ENCODE measurements at places on chromosomes 5 and 9.

DNA sequence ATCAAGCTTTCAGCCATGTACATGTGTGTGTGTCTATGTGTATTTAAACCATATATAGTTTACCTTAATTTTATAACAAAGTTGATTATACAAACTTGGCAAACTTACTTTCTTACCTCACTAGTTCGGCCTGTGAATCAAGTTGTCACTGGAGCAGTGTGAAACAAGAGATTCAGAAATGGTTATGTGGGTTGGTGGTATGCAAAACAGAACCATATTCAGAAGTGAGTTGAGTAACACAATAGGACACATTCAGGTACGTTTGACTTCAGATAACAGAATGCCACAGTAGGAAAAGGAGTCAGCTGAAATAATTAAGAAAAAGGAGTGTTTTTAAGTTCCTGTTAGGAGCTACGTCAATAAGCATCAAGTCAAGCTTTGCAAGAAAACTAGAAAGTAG is 21.5 kb downstream of the XPA start:
- DNase-seq, result no peak

GRCh38 chr5:3394891-3395599 is 200.6 kb upstream of the IRX1 start:
- no peak for DNase-seq

DNA sequence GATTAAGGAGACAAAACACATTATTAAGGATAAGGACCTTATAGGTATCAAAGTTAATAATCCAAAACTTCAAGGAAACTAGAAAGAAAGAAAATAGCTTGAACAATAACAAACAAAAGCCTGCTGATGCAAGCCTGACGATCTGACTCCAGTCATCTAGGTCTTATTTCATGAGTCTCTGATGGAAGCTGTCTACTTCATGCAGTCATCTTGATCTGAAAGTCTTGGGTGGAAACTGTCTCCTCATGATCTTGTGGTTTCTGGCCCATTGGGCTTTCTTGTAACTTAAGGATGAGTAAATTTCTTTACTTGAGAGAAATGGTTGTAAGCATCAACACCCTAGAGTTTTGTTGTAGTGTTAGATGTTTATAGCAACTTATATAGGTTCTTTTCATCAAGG is 20.6 kb upstream of the PSIP1 start:
- no peak for DNase-seq

- DNase-seq, result no peak
Measured at GRCh38 chr5:174423558-174423957, 300.8 kb upstream of the MSX2 start.

- DNase-seq, result no peak
Measured at GRCh38 chr5:169416583-169417196, 115.8 kb upstream of the SLIT3 start.

- DNase-seq, result no peak
Measured at GRCh38 chr5:78777901-78778300, 129.3 kb upstream of the LHFPL2 start.

- DNase-seq, result peak; percentile 67
Measured at GRCh38 chr9:126397056-126397455, 70.4 kb downstream of the MVB12B start.

- DNase-seq, result no peak
Measured at GRCh38 chr9:132748450-132748849, 78.2 kb downstream of the GTF3C4 start.

GRCh38 chr5:67170767-67171166 is 25.8 kb downstream of the CD180 start:
- no peak for DNase-seq

GRCh38 chr5:21765406-21765805 is 1087.7 kb downstream of the CDH12 start:
- DNase-seq, result no peak

DNA sequence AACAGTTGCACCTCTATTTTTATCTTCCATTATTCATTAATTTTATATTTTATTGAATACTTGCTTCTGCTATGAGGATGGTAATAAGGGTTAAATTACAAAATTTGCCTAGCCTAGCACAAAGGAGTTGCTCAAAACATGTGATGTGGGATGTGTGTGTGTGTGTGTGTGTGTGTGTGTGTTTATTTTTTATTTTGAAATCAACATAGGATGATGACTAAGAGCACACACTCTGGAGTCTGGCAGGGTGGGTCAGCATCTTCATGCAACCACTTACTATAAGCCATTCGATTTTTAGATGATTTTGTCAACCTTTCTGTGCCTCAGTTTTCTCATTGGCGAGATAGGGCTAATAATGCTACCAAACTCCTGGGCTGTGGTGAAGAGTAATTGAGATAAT is 57.7 kb upstream of the MAMDC2 start:
- no peak for DNase-seq

GRCh38 chr5:133665571-133665970 is 53.2 kb upstream of the FSTL4 start:
- DNase-seq, result no peak

DNA sequence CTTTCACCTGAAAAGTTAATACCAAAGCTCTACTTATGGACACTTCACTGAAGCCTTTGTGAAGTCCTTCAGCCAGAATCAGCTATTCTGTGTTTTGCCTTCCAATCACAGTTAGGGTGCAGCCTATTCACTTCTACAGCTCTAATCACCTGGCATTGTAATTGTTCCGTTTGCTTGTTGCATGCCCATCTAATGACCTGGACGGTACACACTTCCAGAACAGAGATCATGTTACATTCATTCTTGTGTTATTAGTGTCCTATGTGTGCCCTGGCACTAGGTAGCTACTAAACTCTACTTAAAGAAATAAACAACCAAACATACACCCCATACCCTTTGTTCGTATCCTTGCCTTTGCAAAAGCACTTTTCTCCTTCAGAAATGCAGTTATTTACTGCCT is 1162.9 kb upstream of the WWC1 start:
- no peak for DNase-seq

- no peak for DNase-seq
Measured at GRCh38 chr9:128636556-128637530, 19.8 kb downstream of the DYNC2I2 start.

DNA sequence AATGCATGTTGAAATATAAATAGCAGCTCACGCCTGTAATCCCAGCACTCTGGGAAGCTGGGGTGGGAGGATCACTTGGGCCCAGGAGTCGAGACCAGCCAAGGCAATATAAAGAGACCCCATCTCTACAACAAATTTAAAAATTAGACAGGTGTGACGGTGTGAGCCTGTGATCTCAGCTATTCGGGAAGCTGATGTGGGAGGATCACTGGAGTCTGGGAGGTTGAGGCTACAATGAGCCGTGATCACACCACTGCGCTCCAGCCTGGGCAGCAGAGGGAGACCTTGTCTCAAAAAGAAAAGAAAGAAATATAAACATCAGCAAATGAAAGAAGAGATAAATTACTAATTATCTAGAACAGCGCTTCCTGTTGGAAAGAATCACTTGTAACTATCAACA is 105.0 kb downstream of the MAPKAP1 start:
- no peak for DNase-seq

DNA sequence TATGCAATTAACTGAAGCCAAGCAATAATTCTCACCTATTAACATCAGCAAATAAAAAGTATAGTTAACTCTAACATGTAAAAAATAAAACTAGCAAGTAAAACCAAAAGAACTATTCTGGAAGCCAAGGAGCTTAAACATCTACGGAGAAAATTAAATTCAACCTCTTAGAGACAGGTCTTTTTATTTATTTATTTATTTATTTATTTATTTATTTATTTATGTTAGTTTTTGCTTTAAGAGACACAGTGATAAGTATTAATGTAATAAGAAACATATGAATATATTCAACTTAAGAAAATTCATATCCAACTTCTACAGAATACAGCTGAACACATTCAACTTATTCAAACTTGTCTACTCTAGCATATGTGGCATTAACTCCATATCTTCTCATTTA is 472.1 kb upstream of the IZUMO3 start:
- no peak for DNase-seq

GRCh38 chr9:20619487-20620200 is 2.7 kb downstream of the MLLT3 start:
- DNase-seq, result no peak

- no peak for DNase-seq
Measured at GRCh38 chr9:36146651-36147050, 10.1 kb downstream of the GLIPR2 start.

DNA sequence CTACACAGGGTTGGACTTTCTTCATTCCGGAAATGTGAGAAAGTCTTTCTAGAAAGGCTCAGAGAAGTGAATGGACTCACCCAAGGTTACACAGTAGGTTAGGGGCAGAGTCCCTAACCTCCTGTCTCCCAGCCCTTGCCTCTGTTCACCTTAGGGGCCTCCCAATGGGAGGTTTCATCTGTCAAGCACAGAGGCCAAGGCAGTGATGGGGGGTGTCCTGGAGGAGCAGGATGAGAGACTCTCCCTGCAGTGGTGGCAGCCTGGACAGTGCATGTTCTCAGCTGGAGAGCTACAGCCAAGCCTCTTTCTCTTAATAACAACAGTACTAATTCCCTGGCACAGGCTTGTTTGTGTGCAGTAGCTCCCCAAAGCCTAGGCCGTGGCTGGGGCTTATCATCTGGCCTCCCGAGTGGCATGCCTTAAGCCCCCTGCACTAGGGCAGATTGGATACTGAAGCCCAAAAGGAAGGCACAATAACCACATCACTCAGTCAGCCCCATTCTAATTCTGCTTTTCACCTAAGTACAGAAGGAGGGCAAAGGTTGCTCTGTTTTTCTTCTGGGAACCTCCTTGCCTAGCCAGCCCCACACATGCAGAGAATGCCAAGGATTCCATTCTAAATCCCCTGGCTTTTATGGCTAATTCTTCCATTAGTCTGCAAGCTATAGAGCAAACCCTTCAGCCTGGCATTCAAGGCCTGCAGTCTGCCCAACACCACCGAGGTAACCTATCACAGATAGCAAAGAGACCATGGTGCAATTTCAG is 50.2 kb upstream of the XPA start:
- DNase-seq, result no peak

DNA sequence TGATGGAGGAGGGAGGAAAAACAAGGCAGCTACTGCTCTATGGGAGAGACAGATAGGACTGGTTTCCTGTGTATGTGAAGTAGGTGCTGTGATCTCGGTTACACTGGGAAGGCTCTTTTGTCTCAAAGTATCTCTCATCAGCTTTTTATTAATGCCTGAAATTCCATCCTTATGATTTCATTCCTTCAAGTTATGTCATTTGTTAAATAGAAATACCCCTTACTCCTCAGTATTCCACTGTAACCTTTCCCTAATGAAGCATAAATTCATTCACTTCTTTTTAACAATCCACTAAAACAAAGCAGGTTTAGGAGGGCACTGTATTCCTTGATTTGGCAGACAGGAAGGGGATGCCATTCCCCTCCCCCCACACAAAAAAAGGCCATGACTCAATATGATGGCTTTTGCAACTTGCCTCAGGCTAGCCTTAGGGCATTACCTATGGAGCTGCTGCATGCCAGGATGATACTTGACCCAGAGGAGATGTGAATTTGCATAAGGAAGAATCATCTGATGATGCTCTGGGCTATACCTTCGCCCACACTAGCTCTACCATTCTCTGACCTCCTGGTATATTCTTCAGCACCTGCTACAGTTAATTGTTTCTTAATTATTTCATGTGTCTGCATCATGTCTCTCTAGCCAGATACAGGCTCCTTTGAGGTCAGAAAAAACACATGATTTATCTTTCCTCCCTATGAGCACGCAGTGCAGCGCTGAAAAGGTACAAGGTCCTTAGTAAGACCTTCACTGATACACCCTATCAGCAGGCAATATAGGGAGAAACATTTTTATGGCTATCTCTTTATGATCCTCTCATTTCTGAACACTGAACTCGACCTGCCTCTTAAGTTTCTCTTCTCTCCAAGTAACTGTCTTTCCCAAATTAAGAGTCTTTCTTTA is 26.3 kb downstream of the NR3C1 start:
- DNase-seq, result no peak

- DNase-seq, result peak; percentile 24
Measured at GRCh38 chr9:99130069-99130468, 25.2 kb downstream of the TGFBR1 start.

- DNase-seq, result no peak
Measured at GRCh38 chr9:12863618-12864017, 88.8 kb downstream of the LURAP1L start.

GRCh38 chr9:131275332-131276093 is 797 bp downstream of the FAM78A start:
- DNase-seq, result no peak

DNA sequence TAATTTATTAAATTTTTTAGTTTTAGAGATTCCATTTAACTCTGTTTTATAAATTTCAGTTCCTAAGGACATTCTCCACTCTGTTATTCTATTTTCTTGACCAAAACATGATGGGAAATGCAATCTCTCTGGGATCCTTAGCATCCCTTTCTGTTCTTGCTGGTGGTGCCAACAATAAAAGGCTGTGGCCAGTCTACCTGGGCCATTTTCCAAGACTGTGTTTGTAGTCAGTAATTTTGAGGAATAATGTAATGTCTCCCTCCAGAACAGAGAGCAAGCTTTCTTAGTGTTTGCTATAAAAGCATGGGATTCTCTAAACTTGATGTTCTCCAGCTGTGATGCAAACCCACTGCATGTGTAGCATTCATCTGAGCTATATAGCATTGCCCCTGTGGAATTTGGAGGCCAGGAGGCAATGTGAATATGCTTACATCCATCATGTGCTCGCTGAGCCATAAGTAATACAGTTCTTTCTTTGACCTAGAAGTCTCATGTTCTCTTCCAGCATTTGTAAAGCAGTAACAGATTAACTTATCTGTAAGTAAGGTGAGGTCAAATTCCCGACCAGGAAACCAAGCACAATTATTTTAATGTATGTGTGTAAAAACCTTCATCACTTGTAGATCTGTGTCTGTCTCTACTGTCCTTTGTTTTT is 211.5 kb upstream of the TAS2R1 start:
- DNase-seq, result no peak

DNA sequence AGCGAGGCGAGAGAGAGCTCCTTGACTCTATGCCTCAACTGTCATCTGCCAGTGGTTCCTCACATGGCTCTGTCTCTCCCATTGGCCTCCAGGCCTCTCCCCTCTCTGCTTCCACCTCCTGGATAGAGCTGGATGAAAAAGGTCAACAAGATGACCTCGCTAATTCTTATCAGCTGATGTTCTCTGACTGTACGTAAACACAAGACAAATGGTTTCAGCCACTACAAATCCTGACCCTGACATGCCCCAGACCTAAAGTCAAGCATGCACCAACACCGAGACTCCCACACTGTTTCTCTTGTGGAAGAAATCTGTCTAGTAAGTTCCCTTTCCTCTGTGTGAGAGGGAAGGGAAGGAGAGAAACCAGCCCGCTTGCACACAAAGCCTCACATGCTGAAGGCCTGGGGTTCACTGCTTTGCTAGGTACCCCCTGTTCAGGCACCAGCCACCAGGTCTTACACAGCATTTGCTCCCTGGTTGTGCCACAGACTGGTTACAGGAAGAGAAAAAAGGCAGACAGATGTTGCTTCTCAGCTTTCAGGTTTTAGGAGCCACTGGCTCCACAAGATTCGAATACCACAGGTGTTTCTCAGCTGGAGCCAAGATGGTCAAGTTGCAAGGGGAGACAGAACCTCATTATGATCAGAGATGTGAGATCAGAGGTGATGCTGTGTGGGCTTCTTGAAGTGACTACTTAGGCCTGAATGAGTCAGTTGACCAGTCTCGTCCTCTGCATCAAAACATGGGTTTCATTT is 592.5 kb downstream of the CCDC171 start:
- DNase-seq, result no peak

GRCh38 chr5:18113721-18114120 is 479.5 kb downstream of the TAF11L14 start:
- DNase-seq, result no peak

GRCh38 chr5:128263357-128263756 is 179.8 kb downstream of the SLC12A2 start:
- DNase-seq, result no peak

GRCh38 chr5:139027150-139027549 is 152.0 kb upstream of the LRRTM2 start:
- no peak for DNase-seq

- DNase-seq, result no peak
Measured at GRCh38 chr5:147049764-147050163, 171.2 kb upstream of the PPP2R2B start.

Data from CD4-positive, alpha-beta T cell treated with Interferon gamma for 1 hour (primary cell).